ENCODE measurements at places on chromosomes 6 and 20.

GRCh38 chr6:39100358-39100757, 14.6 kb downstream of the SAYSD1 start:
- DNase-seq, result no peak

DNA sequence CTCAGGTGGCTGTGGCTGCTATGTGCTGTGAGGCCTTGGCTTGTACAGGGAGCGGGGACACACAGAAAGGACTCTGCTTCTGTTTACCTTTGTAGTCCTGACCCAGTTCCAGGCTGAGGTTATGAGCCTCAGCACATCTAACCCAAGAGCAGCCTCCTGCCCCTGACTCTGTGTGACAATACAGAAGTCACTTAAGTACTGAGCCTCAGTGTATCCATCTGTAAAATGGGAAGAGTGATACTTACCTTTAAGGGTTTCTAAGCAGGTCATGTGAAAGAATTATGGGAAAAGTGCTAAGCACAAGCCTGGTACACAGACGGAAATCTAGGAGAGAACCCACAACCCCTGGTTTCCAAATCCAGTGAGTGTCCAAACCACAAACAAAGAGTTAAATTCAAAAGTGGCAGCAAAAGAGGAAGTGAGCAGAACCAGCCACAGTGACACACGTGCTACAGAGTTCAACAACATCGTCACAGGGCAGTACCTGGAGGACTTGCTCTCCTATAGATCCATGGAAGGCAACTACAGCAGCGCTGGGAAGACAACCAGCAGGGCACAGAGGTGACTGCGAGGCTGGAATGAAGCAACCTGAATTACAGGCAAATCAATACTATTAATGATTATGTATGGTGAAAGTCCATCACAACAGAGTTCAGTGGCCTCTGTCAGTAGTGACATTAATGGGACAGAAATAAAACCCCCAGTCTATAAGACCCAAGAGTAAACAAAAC, 12.5 kb downstream of the TRIM26 start:
- no peak for DNase-seq

DNA sequence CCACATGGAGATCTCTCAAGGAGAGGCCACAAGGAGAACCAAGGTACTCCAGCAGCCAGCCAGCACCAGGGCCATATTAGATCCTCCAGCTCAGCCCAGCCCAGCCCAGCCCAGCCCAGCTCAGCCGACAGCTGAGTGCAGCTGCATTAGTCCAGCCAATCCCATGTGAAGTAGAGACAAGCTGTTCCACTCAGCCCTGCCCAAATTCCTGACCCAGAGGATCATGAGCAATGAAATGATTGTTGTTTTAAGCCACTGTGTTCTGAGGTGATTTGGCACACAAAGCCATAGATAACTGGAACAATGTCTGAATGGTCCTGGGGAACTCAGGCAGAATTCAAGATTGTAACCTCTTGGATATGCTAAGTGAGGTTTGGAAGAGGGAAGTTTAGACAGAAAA, 59.5 kb upstream of the BMP2 start:
- DNase-seq, result no peak

DNA sequence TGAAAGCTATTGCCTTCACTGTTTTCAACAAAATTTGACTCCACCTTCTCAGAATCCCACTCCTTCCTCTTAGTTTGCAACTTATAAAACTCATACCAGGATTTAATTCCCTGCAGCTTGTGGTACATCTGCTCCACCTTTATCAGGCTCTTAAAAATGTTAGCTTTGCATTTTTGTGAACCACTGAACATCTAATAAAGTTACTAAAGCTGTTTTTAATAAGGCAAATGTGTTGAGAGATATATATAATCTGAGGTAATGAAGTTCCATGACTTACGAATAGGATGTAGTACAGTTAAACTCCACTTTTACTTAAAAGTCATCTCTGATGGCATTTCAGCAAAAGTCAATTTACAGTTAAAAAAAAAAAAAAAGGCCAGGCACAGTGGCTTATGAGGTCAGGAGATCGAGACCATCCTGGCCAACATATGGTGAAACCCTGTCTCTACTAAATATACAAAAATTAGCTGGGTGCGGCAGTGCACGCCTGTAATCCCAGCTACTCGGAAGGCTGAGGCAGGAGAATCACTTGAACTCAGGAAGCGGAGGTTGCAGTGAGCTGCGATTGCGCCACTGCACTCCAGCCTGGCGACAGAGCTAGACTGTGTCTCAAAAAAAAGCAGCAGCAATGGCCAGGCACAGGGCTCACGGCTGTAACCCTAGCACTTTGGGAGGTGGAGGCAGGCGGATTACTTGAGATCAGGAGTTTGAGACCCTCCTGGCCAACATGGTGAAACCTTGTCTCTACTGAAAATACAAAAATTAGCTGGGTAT, 106.2 kb downstream of the KIF13A start:
- no peak for DNase-seq

DNA sequence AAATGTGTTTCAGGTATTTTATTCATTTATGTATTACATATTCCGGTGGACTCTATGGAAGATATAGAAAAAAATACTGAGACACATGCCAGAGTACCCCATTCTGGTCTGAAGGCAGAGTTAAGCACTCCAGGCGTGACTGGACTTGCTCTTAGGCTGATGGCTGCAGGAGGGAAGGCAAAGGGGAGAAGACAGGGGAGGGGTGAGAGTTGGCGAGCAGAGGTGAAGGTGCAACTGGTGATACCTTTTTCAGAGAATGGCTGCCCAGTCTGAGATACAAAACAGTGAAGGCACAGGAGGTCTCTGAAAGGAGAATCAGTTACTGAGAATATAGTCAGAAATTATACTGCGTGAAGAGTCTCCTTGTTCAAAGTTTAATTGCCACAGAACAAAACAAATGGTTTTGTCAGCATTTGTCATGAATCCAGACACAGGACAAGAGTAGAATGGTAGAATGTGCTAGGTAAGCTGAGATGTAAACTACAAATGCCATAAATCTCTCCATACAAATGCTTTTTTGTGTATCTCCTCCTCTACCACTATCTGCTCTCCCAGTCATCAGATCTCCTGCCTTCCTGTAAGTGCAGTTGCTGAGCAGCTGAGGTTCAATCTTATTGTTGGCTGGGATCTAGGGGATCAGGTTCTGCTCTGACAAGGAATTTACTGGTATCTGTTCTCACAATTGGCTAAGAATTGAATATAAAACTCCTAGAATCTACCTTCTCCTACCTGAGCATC, 104.2 kb upstream of the DST start:
- DNase-seq, result no peak

DNA sequence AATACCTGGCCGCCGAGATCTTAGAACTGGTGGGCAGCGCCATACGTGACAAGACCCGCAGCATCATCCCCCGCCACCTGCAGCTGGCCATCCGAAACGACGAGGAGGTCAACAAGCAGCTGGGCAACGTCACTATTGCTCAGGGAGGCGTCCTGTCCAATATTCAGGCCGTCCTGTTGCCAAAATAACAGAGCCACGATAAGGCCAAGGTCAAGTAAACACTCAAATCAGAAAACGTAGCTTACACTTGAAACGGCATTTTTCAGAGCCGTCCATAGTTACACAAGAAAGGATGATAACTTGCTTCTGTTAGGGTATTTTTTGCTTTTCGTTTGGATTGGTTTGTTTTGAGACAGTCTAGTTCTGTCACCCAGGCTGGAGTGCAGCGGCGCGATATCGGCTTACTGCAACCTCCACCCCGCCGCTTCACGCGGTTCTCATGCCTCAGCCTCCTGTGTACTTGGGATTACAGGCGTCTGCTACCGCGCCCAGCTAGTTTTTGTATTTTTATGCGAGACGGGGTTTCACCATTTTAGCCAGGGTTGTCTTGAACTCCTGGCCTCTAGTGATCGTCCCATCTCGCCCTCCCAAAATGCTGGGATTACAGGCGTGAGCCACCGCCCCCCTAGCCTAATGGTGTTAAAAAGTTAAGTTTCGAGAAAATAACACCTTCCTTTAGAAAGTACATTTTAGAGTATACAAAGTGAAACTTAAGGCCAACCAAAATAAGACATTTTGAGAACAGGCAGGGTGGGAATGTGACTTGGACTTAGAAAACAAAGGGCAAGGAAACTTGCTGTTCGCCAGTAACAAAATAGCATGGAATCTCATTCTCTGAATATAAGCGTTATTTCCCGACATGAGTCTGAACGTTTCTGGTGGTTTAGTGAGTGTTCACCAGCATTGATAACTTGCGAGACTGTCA, 42.8 kb upstream of the HFE start:
- DNase-seq, result no peak

DNA sequence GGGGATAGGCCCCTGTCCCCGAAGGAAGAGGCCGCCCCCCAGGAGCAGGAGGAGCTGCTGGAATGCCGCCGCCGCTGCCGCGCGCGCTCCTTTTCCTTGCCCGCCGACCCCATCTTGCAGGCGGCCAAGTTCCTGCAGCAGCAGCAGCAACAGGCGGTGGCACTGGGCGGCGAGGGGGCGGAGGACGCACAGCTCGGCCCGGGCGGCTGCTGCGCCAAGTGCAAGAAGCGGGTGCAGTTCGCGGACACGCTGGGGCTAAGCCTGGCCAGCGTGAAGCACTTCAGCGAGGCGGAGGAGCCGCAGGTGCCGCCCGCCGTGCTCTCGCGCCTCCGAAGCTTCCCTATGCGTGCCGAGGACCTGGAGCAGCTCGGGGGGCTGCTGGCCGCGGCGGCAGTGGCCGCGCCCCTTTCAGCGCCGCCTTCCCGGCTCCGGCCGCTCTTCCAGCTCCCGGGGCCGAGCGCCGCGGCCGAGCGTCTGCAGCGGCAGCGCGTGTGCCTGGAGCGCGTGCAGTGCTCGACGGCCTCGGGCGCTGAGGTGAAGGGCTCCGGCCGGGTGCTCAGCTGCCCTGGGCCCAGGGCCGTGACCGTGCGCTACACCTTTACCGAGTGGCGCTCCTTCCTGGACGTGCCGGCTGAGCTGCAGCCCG, 630 bp downstream of the PPP1R3G start:
- DNase-seq, result no peak

DNA sequence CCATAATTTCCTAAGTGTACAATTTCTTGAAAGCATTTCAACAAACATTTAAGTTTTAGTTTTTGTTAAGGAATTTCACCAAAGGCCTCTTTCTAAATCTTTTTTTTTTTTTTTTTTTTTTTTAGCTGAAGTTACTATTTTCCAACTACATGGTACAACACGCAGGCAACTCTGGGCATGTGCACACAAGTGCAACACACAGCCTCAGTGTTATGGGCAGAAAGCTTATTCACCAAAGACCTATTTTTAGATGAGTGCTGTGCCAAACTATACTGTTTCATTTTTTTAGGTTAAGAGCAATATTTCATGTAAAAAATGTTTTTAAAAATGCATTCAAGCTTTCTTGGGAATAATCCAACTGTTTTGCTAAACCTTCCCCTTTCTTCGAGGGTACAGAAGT, 42.0 kb upstream of the MAP3K4 start:
- DNase-seq, result no peak

GRCh38 chr6:133553652-133554051, 312.5 kb downstream of the EYA4 start:
- DNase-seq, result no peak

DNA sequence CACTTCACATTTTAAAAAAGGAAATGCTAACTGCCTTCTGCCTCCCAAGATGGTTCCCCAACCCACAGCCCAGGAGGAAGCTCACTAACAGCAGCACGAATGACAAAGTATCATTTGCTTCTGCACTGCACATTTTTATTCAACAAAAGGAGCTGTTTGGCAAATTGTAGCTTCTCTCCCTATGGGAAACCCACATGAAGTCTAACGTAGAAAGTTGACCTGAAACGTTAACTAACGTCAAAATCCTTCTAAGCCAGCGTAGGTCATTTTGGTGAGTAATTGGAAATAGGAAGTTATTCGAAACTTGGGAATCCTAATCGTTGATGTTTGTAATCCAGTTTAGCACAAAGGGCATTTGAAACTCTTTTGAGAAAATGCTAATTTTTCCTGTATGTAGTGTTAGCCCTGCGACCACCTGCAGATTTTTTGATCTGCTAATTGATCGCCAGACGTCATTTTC, 2.9 kb downstream of the SALL4 start:
- DNase-seq, result no peak

- DNase-seq, result no peak
Observed at GRCh38 chr20:3297079-3297378, 58.0 kb upstream of the SLC4A11 start.

DNA sequence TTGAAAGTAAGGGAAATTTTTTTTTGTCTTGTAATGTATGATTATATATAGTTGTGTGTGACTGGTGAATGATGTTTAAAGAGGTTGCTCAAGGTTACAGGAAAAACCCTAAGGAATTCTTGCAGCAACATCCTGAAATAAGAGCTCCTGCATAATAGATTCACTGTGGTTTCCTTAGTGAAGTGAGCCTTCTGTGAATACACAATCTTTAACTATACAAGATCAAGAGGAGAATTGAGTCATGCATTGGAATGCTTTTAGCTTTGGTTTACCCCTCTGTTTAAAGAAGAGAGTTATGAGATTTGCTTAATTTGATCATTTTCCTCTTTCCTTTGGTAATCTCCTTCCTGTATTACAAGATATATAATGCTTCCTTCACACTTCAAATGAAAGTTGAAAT, 141.6 kb upstream of the EYA4 start:
- no peak for DNase-seq

GRCh38 chr6:47057830-47058540, 15.9 kb upstream of the ADGRF1 start:
- DNase-seq, result no peak

DNA sequence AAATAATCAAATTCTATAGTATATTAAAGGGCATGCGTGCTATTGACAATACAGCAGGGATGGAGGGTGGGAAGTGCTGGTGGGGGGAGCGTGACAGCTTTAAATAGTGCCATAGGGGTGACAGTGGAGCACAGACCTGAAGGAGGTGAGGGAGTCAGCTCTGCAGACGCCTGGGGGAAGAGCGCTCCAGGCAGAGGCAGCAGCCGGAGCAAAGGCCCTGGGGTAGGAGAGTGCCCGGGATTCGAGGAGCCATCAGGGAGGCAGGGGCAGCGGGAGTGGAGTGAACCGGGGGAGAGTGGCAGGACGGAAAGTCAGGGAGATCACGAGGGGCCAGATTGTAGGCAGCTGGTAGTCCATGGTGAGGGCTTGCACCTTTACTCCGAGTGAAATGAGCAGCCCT, 78.4 kb upstream of the CCDC167 start:
- no peak for DNase-seq

DNA sequence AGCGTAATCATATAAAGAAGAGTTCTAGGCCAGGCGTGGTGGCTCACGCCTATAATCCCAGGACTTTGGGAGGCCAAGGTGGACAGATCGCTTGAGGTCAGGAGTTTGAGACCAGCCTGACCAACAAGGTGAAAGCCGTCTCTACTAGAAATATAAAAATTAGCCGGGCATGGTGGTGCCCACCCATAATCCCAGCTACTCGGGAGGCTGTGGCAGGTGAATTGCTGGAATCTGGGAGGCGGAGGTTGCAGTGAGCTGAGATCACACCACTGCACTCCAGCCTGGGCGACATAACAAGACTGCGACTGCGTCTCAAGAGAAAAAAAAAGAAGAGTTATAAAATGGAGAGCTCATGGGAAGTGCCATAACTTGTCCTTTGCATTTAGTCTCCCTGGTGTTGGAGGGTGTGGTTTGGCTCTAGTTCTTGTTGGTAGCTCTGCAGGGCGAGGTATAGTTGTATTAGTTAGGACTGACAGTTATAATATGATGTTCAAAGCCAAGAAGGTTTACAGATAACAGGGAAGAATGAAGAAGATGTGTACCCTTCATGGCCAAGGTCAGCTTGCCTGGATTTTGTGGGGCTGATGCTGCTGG, 54.8 kb downstream of the UTRN start:
- no peak for DNase-seq
